SK-N-SH (cell line): ENCODE measurements at places on chromosomes 16 and 17. TPM values are rescaled to one million over a fixed set of nuclear protein-coding genes. Genes with fewer than 3 reads are reported as not detected.

DNA sequence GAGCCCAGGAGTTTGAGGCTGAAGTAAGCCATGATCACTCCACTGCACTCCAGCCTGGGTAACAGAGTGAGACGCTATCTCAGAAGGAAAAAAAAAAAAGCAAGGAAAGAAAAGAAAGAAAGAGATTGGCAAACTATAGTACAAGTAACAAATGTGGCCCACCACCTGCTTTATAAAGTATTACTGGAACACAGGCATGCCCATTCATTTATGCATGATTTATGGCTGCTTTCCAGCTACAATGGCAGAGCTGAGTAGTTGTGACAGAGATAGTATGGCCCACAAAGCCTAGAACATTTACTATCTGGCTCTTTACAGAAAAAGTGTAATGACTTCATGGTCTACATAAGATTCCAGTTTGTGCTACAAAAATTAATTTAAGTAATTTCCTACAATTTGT lies 23.6 kb downstream of the C16orf87 start:
- H3K4me3 ChIP-seq = no peak overlapping the region
- H3K4me1 ChIP-seq = peaks cover 2% of the 10 kb centered on the region; the same call in 1 of the 2 replicates
- H3K36me3 ChIP-seq = peaks cover 15% of the 10 kb centered on the region
- DNase-seq = no peak
- no peak overlapping the region for H3K27ac ChIP-seq
- no peaks in the 10 kb centered on the region for H3K27me3 ChIP-seq

- H3K4me1 ChIP-seq = no peaks in the 10 kb centered on the region
- H3K4me3 ChIP-seq = no peak overlapping the region
- no peak overlapping the region for H3K27ac ChIP-seq
- H3K27me3 ChIP-seq = no peaks in the 10 kb centered on the region
- no peak for DNase-seq
These were observed 64.1 kb downstream of the PRKCB start for GRCh38 chr16:23899869-23900268.

- H3K4me1 ChIP-seq = no peaks in the 10 kb centered on the region
- H3K27me3 ChIP-seq = 0 out of 2 replicates have a peak, but pooled peaks cover 8% of the 10 kb centered on the region
- H3K4me3 ChIP-seq = no peak overlapping the region
These were observed 33.8 kb upstream of the SBK1 start for GRCh38 chr16:28258567-28258966.

CEP295NL gene
- 0.31 and 0.35 TPM in 2 replicates for polyA plus RNA-seq

CA5A gene
- not detected in 2 replicates for polyA plus RNA-seq

GRAPL gene
- polyA plus RNA-seq = not detected in 2 replicates

CCL1 gene
- polyA plus RNA-seq = not detected in 2 replicates

KRTAP16-1 gene
- not detected in 2 replicates for polyA plus RNA-seq
